NCI-H1417 treated with DMSO at 0.1 percent for 48 hours (cell line): ENCODE measurements at places on chromosomes 4 and X.

DNA sequence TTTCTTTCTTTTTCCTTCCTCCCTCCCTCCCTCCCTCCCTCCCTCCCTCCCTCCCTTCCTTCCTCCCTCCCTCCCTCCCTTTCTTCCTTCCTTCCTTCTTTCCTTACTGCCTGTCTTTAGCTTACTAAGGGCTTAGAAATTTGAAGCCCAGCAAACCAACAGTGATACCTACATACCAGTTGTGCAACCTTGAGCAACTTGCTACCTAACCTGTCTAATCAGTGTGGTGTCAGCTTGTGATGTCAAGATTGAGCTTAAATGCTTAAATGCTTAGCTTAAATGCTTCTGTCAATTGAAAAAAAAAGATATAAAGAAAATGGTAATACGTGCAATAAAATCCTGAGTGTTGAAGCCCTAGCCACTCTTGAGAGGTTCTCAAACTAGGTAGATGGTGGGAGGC, 728.6 kb downstream of the TRIML1 start:
- DNase-seq = no peak

GRCh38 chr4:188682321-188682720, 543.1 kb downstream of the TRIML1 start:
- DNase-seq = no peak

- DNase-seq = no peak
Observed at GRCh38 chr4:34676400-34676799, 1567.9 kb downstream of the ARAP2 start.

GRCh38 chr4:147644471-147644870, 27.3 kb downstream of the TMEM184C start:
- no peak for DNase-seq

- no peak for DNase-seq
Observed at GRCh38 chr4:26719954-26720552, 136.2 kb downstream of the TBC1D19 start.

DNA sequence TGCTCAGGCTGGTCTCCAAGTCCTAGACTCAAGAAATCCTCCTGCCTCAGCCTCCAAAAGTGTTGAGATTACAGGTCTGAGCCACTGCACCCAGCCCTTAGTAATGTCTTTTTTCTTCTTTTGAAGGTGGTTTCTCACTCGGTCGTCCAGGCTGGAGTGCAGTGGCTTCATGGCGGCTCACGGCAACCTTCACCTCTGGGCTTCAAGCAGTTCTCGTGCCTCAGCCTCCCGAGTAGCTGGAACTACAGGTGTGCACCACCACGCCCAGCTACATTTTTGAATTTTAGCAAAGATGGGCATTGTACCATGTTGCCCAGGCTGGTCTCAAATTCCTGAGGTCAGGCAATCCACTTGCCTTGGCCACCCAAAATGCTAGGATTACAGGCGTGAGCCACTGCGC, 32.3 kb upstream of the ASMTL start:
- DNase-seq = no peak

DNA sequence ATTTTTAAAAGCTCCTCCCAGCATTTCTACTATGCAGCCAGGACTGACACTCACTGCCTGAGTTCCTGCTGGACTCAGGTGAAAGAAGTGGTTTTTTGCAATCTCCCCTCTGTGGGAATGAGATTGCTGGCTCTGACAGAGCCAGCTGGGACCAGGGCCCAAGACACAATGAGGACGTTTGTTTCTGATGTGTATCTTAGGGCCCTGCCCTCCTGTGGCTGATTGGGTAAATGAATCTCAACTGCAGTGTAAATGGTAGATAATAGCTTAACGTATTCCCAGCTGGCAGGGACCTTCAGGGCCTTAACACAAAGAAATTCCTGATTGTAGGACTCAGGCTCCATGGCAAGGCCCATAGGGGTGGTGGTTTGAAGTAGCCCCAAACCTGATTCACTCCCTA, 85.8 kb upstream of the PRPS1 start:
- no peak for DNase-seq

DNA sequence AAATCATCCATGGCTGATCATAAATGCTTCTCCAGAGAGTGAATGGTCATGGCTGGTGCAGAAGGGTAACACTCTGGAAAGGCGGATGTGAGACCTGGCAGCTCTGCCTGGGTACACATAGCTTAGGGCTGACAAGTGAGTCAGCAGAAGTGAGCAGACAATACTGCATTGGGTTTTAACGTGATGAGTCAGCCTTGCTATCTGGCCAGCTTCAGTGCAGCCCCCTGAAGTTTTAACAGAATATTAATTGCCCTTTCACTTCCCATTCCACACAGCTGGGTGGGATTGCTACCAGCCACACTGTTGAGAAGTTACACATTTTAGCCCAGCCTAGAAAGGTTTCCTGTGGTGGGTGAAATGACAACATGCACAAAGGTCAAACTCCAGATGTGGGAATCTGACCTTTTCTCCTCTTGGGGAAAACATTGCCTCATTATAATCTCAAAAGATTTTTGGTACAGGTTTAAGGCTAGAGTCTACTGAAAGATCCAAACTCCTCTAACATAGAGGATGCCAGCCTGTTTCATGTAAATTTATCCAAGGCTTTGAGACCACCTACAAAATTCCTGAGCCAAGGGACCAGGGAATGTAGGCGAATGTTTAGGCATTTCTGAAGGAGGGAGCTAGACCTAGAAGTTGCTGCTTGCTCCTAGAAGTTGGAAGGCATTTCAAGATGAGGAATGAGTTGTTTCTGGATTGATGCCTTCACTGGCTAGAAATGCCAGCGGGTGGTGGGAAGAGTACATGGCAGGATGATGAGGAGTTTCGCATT, 230.3 kb upstream of the PGRMC2 start:
- DNase-seq = no peak
